RWPE1 (cell line): ENCODE measurements at places on chromosomes 2 and 18.

- no peak for DNase-seq
Observed at GRCh38 chr2:88503771-88504170, 51.3 kb upstream of the FOXI3 start.

DNA sequence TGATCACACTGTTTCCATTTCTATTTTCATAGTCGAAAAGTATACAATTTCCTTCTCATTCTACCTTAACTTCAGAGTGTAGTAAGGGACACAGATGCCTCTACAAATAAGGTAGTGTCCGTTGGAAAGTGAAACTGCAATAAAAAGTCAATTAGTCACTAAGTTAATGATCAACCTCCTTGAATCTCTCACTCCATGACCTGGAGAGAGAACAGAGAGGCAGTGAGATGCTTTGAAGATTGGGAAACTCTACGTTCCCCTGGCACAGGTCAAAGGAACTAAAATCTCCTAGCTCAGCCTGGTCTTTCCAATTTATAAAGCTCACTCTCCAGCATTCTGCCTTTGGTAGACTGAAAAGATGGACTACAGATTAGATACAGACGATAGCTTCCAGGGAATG lies 153.8 kb upstream of the ACAA2 start:
- no peak for DNase-seq

DNA sequence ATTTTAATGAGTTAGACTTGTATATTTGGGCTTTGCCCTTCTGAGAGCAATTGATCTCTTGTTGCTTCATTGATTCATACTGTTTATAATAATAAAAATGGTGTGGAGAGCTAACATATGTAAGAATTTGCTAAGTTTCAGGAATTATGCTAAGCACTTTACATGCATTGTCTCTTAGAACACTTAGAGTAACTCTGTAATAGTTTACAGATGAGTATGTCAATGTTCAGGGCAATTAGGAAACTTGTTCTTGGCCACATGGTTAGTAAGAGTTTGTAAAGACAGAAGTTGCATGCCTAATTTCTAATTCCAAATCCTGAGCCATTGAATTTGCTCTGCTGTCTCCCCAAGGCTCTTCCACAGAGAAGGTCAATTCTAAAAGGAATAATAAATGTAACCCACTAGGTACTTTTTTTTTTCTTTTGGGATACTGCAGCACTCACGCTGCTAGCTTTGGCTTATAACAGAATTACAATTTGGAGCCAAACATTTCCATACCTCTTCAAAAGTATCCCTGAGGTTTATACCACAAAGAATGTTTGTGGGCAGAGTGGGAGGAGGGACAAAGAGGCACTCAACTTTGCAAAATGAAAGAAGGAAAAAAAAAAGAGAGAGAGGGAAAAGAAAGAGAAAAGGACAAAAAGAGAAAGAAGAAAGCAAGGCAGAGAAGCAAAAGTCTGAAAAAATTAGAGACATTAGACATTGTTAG lies 232.4 kb downstream of the CALCRL start:
- DNase-seq, result no peak

- DNase-seq, result no peak
Observed at GRCh38 chr18:47381975-47382570, 130.6 kb upstream of the SKOR2 start.

DNA sequence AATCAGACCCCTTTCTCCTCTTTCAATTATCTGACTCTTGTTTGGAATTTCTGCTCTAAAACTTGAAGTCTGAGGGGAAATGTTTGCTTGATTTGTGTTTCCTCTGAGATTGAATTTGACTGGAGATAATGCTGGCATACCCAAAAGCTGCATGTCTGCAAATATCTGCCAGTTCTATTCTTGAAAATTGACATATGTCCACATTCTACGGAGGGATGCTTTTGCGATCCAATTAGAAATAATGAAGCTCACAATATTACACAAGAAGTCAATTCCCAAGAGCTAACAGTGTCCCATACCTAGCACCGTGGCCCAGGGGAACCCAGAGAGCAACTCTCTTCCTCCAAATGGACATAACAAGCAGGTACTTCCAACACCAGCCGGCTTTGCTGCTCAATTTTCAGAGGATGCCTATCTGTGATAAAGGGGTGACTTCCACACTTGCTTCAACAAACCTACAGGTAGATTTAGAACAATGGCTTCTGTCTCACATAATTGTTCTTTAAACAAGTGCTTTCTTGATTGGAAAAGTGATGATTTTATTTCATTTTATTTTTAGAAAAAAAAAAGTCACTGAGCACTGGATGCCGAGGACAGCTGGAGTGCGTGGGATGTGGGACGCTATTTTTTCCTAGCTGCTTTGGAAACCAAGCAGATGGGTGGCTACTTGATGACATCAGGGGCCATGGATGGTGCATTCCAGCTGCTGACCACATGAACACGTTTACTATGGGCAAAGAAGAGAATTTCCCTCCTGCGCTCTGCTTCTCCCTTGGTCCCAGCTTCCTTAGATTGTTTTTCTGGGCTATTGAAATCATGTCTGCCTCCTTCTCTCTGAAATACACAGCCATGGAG lies 488.9 kb downstream of the RNF144A start:
- no peak for DNase-seq
